ENCODE measurements at places on chromosomes 6 and 20. TPM values are rescaled to one million over a fixed set of nuclear protein-coding genes. Genes with fewer than 3 reads are reported as not detected.
A peak's percentile ranks its signal among the peaks of the same experiment; 100 is the strongest.

DNA sequence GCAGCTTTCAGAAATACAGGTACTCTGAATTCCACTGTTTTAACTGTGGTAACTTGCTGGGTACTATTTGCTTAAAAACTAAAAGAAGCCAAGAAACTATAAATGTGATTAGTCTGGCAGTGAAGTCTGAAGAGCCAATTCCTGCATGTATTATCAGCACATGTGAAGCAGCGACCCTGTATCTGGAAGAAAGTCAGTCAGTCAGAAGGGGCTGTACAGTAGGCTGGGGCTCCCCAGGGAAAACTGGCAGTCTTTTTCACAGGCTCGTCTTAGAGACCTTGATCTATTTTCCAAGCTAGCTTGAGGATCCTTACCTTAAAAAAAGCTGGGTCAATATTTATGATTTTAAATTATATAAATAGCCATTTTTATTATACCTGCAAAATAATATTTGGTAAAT lies 104.9 kb downstream of the PDSS2 start:
- peak overlapping the region; percentile 13 for H3K4me3 ChIP-seq
- no peak for DNase-seq
- H3K4me1 ChIP-seq, result no peaks in the 10 kb centered on the region
- H3K27ac ChIP-seq, result peak overlapping the region; percentile 15
- H3K27me3 ChIP-seq, result no peaks in the 10 kb centered on the region

DNA sequence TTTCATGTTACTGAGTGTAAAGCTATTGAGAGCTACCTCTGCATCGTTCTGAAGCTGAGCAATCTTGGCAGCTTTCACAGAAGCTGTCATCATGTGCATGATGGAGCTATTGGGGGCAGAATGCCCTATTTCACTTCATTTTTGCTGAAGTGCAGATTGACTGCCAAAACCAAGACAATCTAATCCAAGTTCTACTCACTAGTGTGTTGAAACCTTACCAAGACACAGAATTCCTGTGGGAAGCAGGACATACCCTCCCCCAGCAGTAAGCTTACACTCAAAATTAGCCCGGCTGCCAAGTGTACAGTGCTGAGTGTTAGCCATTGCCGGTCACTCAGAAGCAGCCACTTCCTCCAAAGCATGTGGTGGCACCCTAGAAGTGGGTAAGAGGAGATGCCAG lies 177.3 kb upstream of the TENT5A start:
- no peak for DNase-seq
- no peaks in the 10 kb centered on the region for H3K27me3 ChIP-seq
- no peaks in the 10 kb centered on the region for H3K4me1 ChIP-seq
- H3K27ac ChIP-seq, result no peak overlapping the region

GRCh38 chr6:110093981-110094380 lies 85.5 kb downstream of the WASF1 start:
- DNase-seq, result no peak
- H3K4me3 ChIP-seq, result no peak overlapping the region
- no peak overlapping the region for H3K27ac ChIP-seq
- H3K4me1 ChIP-seq, result peaks cover 19% of the 10 kb centered on the region
- H3K36me3 ChIP-seq, result no peaks in the 10 kb centered on the region

- H3K4me3 ChIP-seq, result peak within 1 kb of the TSS; percentile 47
- no peaks in the 10 kb centered on the region for H3K27me3 ChIP-seq
- DNase-seq, result peak; percentile 71
- H3K27ac ChIP-seq, result peak within 1 kb of the TSS; percentile 24
- H3K36me3 ChIP-seq, result no peaks in the 10 kb centered on the region
Observed at GRCh38 chr6:55578537-55579363, at the start of gene HMGCLL1. TSS of gene HMGCLL1 (minus strand) at chr6:55579192. CDS start at chr6:55579055, 137 bp downstream.

GRCh38 chr6:747921-748320 lies 55.0 kb upstream of the EXOC2 start:
- no peaks in the 10 kb centered on the region for H3K27me3 ChIP-seq
- no peak overlapping the region for H3K4me3 ChIP-seq
- H3K36me3 ChIP-seq, result no peaks in the 10 kb centered on the region
- no peaks in the 10 kb centered on the region for H3K4me1 ChIP-seq
- peak overlapping the region; percentile 32 for H3K27ac ChIP-seq
- DNase-seq, result no peak

DNA sequence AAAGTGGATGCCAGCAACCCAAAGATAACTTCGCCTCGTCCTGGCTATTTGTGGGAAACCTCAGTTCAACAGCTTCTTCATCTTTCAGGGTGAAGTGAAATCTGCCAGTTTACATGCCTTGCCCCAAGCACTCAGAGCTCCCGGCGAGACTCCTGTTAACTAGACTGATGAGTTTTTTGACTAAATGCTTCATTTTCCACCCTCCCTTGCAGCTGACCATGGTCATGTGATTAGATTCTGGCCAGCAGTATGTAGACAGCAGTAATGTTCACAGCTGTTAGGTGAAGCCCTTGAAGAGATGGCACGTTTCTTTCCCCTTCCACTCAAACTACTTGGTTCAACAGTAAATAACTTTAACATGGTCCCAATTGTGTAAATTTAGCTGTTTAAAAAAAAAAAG lies 718.8 kb upstream of the FLRT3 start:
- H3K27ac ChIP-seq, result no peak overlapping the region
- H3K4me1 ChIP-seq, result no peaks in the 10 kb centered on the region
- H3K4me3 ChIP-seq, result no peak overlapping the region
- no peak for DNase-seq
- H3K36me3 ChIP-seq, result no peaks in the 10 kb centered on the region

- DNase-seq, result no peak
- no peak overlapping the region for H3K27ac ChIP-seq
- peaks cover 24% of the 10 kb centered on the region for H3K4me1 ChIP-seq
- no peaks in the 10 kb centered on the region for H3K36me3 ChIP-seq
Observed at GRCh38 chr6:4322846-4323309, 187.5 kb upstream of the ECI2 start.

DNA sequence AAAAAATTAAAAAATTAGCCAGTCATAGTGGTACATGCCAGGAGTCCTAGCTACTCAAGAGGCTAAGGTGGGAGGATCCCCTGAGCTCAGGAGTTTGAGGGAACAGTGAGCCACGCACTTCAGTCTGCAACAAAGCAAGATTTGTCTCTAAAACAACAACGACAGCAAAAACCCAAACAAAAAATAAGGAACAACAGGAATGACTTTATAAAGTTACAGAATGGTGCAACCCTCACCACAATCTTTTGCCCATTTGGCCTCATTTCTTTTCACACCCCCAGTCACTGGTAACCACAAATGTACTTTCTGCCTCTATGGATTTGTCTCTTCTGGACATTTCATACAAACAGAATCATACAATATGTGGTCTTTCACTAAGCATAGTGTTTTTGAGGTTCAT lies 16.7 kb upstream of the ZFAND3 start:
- no peak overlapping the region for H3K27ac ChIP-seq
- no peak overlapping the region for H3K4me3 ChIP-seq
- H3K4me1 ChIP-seq, result no peaks in the 10 kb centered on the region
- no peaks in the 10 kb centered on the region for H3K36me3 ChIP-seq

GRCh38 chr6:25053875-25054371 lies 118.2 kb upstream of the RIPOR2 start:
- H3K4me1 ChIP-seq, result peaks cover 6% of the 10 kb centered on the region
- H3K27ac ChIP-seq, result no peak overlapping the region
- H3K36me3 ChIP-seq, result no peaks in the 10 kb centered on the region
- no peak overlapping the region for H3K4me3 ChIP-seq
- H3K27me3 ChIP-seq, result no peaks in the 10 kb centered on the region
- DNase-seq, result no peak

DNA sequence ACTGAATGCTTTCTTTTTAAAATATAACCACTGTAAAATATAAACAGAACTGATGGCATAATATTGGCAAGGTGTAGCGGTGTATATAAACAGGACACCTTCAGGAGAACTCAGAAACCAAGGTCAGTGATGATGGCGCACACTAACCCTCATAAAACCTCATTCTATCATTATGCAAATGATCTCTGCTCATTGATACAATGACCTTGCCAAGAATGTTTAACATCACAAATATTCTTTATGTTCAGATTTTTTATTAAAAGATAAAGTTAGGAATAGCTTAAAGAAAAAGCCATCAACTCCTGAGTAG lies 48.6 kb upstream of the DST start:
- no peaks in the 10 kb centered on the region for H3K27me3 ChIP-seq
- peak overlapping the region; percentile 46 for H3K4me3 ChIP-seq
- no peaks in the 10 kb centered on the region for H3K4me1 ChIP-seq
- H3K27ac ChIP-seq, result peak overlapping the region; percentile 38

GRCh38 chr6:162773996-162774395 lies 46.2 kb downstream of the PACRG start:
- DNase-seq, result no peak
- H3K27ac ChIP-seq, result no peak overlapping the region
- H3K36me3 ChIP-seq, result no peaks in the 10 kb centered on the region
- no peak overlapping the region for H3K4me3 ChIP-seq
- no peaks in the 10 kb centered on the region for H3K27me3 ChIP-seq
- no peaks in the 10 kb centered on the region for H3K4me1 ChIP-seq

- no peak overlapping the region for H3K4me3 ChIP-seq
- no peak overlapping the region for H3K27ac ChIP-seq
- DNase-seq, result peak; percentile 55
- no peaks in the 10 kb centered on the region for H3K36me3 ChIP-seq
- H3K27me3 ChIP-seq, result no peaks in the 10 kb centered on the region
Observed at GRCh38 chr6:51854876-51855275, 232.5 kb downstream of the PKHD1 start.

- peak overlapping the region; percentile 94 for H3K27ac ChIP-seq
- peaks cover 24% of the 10 kb centered on the region for H3K4me1 ChIP-seq
- no peak for DNase-seq
- H3K36me3 ChIP-seq, result peaks cover 19% of the 10 kb centered on the region
- peak overlapping the region; percentile 82 for H3K4me3 ChIP-seq
- no peaks in the 10 kb centered on the region for H3K27me3 ChIP-seq
Observed at GRCh38 chr20:63864545-63864977, 509 bp upstream of the TPD52L2 start.

DNA sequence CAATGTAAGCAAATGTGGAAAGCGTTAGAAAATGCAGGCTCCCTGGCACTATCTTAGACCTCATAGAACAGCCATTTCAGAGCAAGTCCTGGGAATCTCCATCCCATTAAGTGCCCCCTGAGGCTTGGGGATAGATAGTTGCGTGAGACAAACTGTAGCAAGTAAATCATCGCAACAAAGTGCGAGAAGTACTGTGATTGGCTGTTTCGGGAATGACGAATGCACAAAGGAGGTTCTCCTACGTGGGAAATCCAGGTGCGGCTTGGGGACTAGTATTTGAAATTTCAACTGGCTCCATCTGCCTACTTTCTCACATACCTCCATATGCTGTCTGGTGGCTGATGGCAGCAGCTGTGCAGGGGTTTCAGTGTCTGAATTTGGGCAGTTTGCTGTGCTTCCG lies 84.5 kb downstream of the PLEKHG1 start:
- H3K36me3 ChIP-seq, result no peaks in the 10 kb centered on the region
- H3K4me3 ChIP-seq, result peak overlapping the region; percentile 43
- H3K4me1 ChIP-seq, result peaks cover 14% of the 10 kb centered on the region

DNA sequence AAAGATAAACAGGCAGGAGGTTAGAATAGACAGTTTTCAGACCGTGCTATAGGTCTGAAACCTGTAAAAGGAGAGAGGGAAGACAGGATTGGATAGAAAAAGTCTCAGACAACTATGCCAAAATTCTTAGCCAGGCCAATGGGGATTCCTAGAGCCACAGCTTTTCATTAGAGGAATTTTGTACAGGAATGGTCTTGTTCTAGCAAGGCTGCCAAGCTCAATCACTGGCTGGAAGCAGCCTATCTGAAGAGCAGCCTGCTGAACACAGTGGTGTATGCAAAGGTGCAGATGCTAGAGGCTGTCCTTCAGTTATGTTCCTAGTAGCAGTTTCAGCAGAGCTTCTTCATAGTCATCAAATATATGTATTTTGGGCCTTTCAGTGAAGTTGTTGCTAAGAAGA lies 313.1 kb downstream of the GRIK2 start:
- H3K4me1 ChIP-seq, result no peaks in the 10 kb centered on the region
- H3K4me3 ChIP-seq, result no peak overlapping the region
- H3K27ac ChIP-seq, result no peak overlapping the region
- H3K36me3 ChIP-seq, result no peaks in the 10 kb centered on the region
- no peak for DNase-seq
- H3K27me3 ChIP-seq, result no peaks in the 10 kb centered on the region

- no peaks in the 10 kb centered on the region for H3K4me1 ChIP-seq
- no peak overlapping the region for H3K27ac ChIP-seq
- DNase-seq, result no peak
- no peaks in the 10 kb centered on the region for H3K36me3 ChIP-seq
- no peaks in the 10 kb centered on the region for H3K27me3 ChIP-seq
Observed at GRCh38 chr6:17179530-17180073, 77.8 kb downstream of the STMND1 start.

DNA sequence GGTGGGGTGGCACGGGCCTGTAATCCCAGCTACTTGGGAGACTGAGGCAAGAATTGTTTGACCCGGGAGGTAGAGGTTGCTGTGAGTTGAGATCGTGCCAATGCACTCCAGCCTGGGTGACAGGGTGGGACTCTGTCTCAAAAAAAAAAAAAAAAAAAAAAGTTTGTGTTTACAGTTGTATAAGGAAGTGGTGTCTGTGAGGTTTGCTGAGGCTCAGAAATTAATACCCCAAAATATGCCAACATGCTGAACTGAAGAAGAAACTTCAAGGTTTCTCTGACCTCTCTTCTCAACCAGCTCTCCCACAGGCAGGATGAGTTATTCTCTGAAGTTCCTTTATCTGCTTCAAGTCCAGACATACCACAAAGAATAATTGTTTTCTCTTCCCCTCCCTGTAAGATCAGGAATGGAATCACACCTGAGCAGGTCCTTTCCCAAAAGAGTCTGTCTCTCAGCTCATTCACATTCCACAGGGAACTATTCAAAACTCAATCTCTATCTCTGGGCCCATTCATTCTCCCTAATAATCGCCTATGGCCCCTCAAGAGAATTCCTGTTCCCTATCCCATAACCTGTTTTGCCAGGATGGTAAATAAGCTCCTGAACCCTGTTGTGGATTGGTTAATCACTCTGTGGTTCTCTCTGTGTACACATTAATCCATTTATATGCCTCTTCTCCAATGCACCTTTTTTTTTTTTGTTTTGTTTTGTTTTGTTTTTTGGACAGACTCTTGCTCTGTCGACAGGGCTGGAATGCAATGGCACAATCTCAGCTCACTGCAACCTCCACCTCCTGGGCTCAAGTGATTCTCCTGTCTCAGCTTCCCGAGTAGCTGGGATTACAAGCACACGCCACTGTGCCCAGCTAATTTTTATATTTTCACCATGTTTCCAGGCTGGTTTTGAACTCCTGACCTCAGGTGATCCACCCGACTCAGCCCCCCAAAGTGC lies 17.4 kb upstream of the KIFC1 start:
- H3K27ac ChIP-seq, result peak overlapping the region; percentile 78
- H3K4me3 ChIP-seq, result no peak overlapping the region
- H3K36me3 ChIP-seq, result no peaks in the 10 kb centered on the region
- H3K27me3 ChIP-seq, result no peaks in the 10 kb centered on the region
- peaks cover 24% of the 10 kb centered on the region for H3K4me1 ChIP-seq

DNA sequence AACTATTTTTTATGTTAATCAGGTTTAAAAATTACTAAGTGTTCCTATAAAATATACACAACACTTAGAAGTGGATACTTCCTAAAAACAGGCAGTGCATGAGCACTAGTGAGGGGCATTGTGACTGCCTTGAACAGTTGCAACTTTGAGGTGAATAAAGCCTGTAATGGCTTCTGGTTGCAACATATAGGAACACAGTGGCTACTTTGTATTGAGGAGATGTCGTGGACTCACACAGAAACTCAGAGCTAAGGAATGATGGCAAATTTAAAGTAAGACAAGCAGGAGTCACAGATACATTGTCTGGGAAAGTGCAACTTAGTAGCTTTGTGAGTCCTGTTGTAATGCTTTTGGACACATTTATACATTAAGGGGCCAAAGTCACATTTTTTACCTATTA lies 861 bp upstream of the HLA-A start:
- no peak for DNase-seq
- peak overlapping the region; percentile 86 for H3K27ac ChIP-seq
- no peaks in the 10 kb centered on the region for H3K36me3 ChIP-seq
- no peaks in the 10 kb centered on the region for H3K4me1 ChIP-seq
- peak overlapping the region; percentile 50 for H3K4me3 ChIP-seq

SLC24A3 gene
- 13.1 TPM for total RNA-seq

SMOC2 gene
- 33.1 TPM for total RNA-seq

SLC26A8 gene
- total RNA-seq, result 0.52 TPM

WASF1 gene
- 3.6 TPM for total RNA-seq

CST2 gene
- total RNA-seq, result not detected

All from upper lobe of right lung (tissue), 1 donor.